ENCODE measurements at places on chromosomes 4 and X.
A peak's percentile ranks its signal among the peaks of the same experiment; 100 is the strongest.

DNA sequence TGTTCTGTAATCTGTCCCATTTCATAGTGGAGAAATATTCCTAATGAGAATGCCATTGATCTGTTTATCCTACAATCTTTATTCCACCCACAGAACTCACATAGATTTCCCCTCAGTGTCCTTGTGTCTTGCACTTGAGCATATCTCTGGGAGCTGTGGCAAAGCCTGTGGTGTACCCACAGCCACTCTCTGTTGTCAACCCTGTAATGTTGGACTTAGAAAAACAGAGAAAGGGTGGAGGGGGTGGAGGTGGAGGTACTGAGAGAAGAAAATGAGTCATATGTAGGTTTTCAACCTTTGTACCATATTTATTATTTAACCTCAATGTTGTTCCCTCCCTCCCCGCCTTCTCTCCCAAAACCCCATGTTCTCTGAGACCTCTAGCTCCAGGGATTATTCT lies 46.9 kb upstream of the TLL1 start:
- no peak for DNase-seq

GRCh38 chr4:73868206-73869129 lies 725 bp upstream of the CXCL1 start:
- DNase-seq = no peak

DNA sequence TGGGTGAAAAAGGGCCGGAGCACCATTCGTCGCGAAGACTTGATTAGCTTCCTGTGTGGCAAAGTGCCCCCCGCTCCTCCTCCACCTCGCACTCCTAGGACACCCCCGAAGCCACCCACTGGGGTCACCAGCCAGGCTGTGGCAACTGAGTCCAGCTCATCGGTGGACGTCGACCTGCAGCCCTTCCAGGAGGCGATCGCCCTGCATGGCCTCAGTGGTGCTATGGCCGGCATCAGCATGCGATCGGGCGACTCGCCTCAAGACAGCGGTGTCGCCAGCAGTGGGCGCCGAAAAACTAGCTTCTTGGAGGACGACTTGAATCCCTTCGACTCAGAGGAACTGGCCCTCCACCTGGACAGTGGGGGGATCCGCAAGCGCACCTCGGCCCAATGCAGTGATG lies 126.8 kb upstream of the CXorf66 start:
- no peak for DNase-seq

DNA sequence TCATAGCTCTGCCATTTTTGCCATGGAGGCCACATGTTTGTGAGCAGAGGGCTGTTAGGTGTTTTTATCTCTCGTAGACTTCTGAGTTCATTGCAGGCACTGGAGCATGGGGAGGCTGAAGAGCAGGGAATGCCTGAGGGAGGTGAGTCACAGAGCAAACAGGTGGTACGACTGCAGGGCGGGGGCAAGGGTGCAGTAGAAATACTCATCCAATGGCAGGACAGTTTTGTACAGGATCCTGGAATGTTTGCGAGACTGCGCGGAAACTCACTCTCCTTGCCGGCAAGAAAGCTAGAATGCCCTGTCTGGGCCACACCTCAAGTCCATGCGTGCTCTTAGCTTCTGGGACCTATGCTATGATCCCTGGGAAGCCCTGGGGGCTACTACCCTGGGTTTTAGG lies 20.0 kb upstream of the VCX2 start:
- no peak for DNase-seq

DNA sequence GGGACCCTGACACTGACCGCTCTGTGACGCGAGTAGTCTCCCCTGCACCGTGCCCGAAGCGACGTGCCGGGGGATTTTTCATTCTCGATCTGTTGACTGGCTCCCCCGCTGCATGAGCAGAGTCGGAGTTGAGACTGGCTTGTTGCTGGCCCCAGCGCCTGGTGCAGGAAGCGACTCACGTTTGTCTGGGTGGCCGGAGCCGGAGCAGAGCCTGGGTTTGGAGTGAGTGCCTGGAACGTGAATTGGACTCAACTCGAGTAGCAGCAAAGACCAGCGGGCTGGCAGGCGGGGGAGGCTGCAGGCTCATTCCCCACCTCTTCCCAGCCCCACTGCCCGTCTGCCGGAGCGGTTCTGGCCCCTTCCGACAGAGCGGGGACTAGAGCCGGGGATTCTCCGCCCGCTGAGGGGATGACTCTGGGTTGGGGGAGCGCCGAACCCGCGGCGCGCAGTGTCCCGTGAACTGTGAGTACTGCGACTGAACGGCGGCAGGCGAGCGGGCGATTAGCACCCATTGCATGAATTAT lies 554 bp downstream of the PCDH7 start:
- peak; percentile 67 for DNase-seq

DNA sequence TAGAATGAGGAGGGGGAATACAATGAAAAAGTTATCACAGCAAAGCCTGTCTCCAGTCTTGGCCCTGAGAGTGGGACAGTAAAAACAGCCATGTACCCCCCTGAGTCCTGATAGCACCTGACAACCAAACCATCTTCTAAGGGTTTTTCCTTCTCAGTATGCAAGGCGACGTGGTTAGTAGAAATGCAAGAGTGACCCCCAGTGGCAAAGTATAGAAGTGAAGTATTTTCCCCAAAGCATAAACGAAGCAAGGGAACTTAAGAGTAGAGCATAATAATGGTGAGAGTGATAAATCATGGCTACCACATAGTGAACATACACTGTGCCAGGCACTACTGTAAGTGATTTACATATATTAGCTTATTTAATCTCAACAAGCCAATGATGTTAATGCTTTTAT lies 52.8 kb downstream of the FAM47C start:
- DNase-seq = no peak

- DNase-seq = no peak
These were observed 51.9 kb downstream of the MAOA start for GRCh38 chrX:43707812-43708548.

All from aorta (tissue), 5 donors.